Regular cardiac myocyte (primary cell): ENCODE measurements at places on chromosomes 12 and 14. TPM values are rescaled to one million over a fixed set of nuclear protein-coding genes. Genes with fewer than 3 reads are reported as not detected.

Gene PTGER2
- total RNA-seq = 2.8 and 5.2 TPM in 2 replicates

Gene CLMN
- total RNA-seq = 0.58 and 3.9 TPM in 2 replicates

Gene TAS2R19
- 2.1 and 7.3 TPM in 2 replicates for total RNA-seq

Gene ANG
- 6.7 and 10.1 TPM in 2 replicates for total RNA-seq

Gene NANOG
- not detected in 2 replicates for total RNA-seq

Gene RAPGEF3
- total RNA-seq = 5.1 and 8.8 TPM in 2 replicates

Gene CNOT2
- total RNA-seq = 119 and 189 TPM in 2 replicates

Gene HELB
- total RNA-seq = 3.5 and 4.5 TPM in 2 replicates

Gene RPS6KL1
- 0.56 and 0.96 TPM in 2 replicates for total RNA-seq

Gene HOXC4
- 0.19 TPM in 1 of 2 replicates, not detected in the other for total RNA-seq

Gene CEP83
- 9.0 and 12.1 TPM in 2 replicates for total RNA-seq

Gene RASSF9
- total RNA-seq = 0.77 and 0.85 TPM in 2 replicates

Gene ACSS3
- total RNA-seq = 6.3 and 20.0 TPM in 2 replicates

Gene SETD1B
- 1.1 and 1.7 TPM in 2 replicates for total RNA-seq

Gene GARIN6
- not detected in 2 replicates for total RNA-seq

Gene KRT72
- not detected in 2 replicates for total RNA-seq

Gene TMPRSS12
- total RNA-seq = not detected in 2 replicates

Gene CLSTN3
- total RNA-seq = 6.7 and 8.2 TPM in 2 replicates

Gene TCTN1
- total RNA-seq = 11.3 and 27.9 TPM in 2 replicates

Gene KCNH5
- total RNA-seq = under 0.01 and 0.19 TPM in 2 replicates
